ENCODE measurements at places on chromosomes 2 and 18.

DNA sequence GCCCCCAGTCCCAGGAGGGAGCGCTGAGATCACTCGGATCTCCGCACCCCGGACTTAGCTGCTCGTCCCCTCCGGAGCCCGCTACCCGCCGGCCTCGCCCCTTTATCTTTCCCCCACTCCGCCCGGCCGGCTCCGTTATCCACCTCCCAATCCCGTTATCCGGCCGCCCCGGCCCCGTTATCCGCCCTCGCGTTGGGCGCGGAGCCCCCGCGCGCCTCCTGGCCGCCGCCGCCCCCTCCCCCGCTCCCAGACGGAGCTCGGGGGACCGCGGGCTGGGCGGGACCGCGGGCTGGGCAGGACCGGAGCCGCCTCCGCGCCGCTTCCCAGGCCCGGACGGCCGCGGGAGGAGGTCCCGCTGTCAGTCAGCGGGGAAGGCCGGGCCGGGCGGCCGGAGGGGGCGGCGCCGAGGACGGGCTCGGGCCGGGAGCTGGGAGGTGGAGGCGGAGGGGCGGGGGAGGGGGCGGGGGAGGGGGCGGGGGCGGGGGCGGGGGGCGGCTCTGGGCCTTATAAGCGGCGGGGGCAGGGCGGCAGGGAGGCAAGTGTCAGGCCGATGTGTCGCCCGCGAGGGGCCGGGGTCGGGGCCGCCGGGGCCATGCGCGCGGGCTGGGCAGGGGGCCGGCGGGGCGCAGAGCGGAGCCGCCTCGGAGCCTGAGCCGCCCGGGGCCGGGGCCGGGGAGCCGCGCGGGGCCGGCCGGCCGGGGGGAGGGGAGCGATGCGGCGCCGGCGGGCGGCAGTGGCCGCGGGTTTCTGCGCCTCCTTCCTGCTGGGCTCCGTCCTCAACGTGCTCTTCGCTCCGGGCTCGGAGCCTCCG, at the start of gene PKDCC:
Gene PKDCC, plus strand, starts transcription at position 534 of the 811 bp plus-strand sequence. Its CDS starts 179 bp downstream, at position 713.
- DNase-seq, result peak; percentile 30

DNA sequence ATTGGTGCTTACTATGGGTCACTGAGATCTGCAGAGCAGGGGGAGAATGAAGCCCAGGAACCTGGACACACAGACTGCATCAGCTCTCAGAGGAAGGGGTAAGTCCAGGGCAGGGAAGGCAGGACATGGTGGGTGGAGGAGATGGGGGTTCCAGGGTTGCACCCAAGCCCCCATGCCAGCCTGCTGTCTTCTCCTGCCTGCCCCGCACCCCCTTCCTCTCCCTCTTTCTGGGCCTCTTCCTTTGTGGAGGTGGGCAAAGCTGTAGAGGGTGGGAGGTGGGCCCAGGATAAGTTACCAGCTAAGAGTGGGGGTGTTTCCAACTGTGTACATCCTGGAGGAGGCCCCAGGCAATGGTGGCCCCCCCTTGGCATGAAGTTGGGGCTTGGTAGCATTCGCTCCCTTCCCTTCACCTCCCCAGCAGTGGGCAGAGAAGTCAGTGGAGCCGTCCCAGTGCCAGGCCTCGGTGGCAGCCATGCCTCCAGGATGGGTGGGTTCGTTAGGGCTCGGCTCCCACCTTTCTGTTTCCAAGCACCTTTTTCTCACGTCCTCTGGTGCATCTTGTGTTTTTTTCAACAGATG, 132.2 kb downstream of the CLIP4 start:
- DNase-seq, result no peak

DNA sequence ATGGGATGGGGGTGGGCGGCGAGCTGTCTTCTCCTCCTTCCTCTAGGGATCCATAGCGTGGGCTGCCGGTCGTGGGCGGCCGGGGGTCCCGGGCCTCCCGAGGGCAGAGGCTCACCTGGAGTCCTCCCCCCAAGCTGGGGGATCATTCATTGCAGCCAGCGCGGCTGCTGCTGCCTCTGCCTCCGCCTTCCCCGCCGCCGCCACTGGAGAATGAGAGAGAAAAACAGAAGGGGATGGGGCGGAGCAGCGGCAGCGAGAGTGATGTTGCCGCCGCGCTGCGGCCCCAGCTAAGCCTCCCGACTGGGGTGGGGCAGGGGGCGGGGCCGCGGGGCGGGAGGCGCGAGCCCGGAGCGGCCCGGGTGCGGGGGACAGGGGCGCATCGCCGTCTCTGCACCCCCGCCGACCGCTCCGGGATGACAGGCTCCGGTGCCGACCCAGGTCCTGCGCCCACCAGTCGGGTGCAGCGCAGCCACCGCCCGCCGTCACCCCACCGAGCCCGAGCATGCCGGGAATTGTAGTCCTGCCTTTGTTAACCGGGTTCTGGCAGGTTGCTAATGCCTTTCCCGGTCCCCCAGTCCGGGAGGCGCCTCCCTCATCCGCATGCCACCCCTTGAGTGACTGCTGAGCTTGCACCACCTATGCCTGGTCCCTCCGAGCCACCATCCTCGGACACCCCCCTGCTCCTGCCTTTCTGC, at the start of gene KIF3C:
Gene KIF3C, minus strand, starts transcription at position 225 of the 695 bp plus-strand sequence. CDS start 580 bp downstream, outside the sequence.
- DNase-seq, result peak; percentile 53

DNA sequence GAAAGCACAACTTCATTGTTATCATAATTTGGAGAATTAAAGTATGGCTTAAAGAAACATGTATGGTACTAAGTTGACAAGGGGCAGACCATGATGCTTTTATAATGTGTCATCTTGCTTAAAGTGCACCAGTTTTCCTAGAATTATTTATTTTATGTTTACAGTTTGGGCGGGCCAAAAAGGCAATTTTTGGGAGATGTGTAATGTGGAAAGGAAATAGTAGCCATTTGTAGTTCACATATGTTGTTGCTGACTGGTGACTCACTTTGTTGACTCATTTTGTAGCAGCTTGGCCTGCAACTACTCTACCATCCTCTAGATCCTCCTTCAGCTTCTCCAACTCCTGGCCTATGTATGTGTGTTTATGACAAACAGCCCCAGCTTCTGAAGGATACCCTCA, 7.7 kb downstream of the ZSCAN30 start:
- no peak for DNase-seq

GRCh38 chr2:197216361-197216979, 94.1 kb downstream of the ANKRD44 start:
- no peak for DNase-seq

- no peak for DNase-seq
Observed at GRCh38 chr2:135245071-135245470, 193.0 kb downstream of the RAB3GAP1 start.

- DNase-seq, result no peak
Observed at GRCh38 chr2:197359859-197360258, 49.3 kb upstream of the ANKRD44 start.

GRCh38 chr2:120204022-120204405, 19.2 kb downstream of the TMEM185B start:
- no peak for DNase-seq
